Nephron progenitor cell (in vitro differentiated cells): ENCODE measurements at places on chromosomes 3 and 15.

DNA sequence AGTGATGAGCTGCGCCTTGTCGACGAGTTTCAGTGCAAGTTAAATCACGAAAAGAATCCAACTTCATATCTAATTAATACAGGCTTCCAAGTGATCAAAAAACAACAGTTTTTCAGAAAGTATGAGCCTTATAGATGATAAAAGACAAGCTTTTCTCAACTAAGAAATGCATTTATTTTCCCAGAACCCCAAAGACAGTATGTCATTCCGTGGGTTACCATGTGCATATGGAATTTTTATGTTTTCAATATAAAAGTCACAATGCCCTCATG, 442.8 kb downstream of the MAGI1 start:
- H3K36me3 ChIP-seq: no peaks in the 10 kb centered on the region
- H3K27me3 ChIP-seq: peaks cover 5% of the 10 kb centered on the region
- no peak overlapping the region for H3K27ac ChIP-seq
- H3K4me1 ChIP-seq: peaks cover 59% of the 10 kb centered on the region

- H3K4me1 ChIP-seq: no peaks in the 10 kb centered on the region
- H3K36me3 ChIP-seq: no peaks in the 10 kb centered on the region
- DNase-seq: no peak
- peaks cover 2% of the 10 kb centered on the region for H3K27me3 ChIP-seq
- no peak overlapping the region for H3K27ac ChIP-seq
These were observed 808.7 kb downstream of the GRM7 start for GRCh38 chr3:7669641-7670040.

DNA sequence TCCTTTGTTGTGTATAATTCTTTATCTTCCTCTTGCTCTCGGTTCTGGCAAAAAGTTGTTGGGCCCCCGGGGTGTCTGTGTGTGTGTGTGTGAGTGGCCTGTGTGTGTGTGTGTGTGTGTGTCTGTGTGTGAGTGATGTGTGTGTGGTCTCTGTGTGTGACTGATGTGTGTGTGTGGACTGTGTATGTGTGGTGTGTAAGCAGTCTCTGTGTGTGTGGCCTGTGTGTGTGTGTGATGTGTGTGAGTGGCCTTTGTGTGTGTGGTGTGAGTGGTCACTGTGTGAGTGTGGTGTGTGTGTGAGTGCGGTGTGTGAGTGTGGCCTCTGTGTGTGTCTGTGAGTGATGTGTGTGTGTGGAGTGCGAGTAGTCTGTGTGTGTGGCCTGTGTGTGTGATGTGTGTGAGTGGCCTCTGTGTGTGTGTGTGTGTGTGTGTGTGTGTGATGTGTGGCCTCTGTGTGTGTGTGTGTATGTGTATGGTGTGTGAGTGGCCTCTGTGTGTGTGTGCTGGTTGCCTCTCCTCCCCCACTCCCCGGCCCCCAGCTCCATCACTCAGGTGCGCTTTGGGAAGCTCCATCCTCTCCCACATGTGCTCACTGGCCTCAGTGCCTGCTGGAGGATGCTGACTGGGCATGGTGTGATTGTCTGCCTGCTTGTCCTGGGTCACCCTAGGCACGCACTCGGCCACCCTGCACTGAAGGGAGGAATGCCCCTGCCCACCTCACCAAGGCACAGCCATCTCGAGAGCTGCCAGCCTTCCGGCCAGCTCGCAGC, 8.8 kb downstream of the LINGO1 start:
- peak overlapping the region; percentile 41 for H3K4me3 ChIP-seq
- H3K36me3 ChIP-seq: peaks cover 3% of the 10 kb centered on the region
- peak overlapping the region; percentile 29 for H3K27ac ChIP-seq
- no peak for DNase-seq
- H3K27me3 ChIP-seq: peaks cover 10% of the 10 kb centered on the region

GRCh38 chr3:58952128-58952917, 97.5 kb downstream of the CFAP20DC start:
- no peak overlapping the region for H3K4me3 ChIP-seq
- no peak for DNase-seq
- no peak overlapping the region for H3K27ac ChIP-seq
- H3K4me1 ChIP-seq: peaks cover 15% of the 10 kb centered on the region
- peaks cover 5% of the 10 kb centered on the region for H3K36me3 ChIP-seq
- H3K27me3 ChIP-seq: peaks cover 3% of the 10 kb centered on the region

GRCh38 chr15:51226576-51227210, 111.7 kb downstream of the CYP19A1 start:
- H3K27ac ChIP-seq: no peak overlapping the region
- no peaks in the 10 kb centered on the region for H3K36me3 ChIP-seq
- H3K4me1 ChIP-seq: peaks cover 11% of the 10 kb centered on the region
- DNase-seq: no peak
- no peaks in the 10 kb centered on the region for H3K27me3 ChIP-seq

- no peaks in the 10 kb centered on the region for H3K36me3 ChIP-seq
- peaks cover 19% of the 10 kb centered on the region for H3K4me1 ChIP-seq
- no peak overlapping the region for H3K27ac ChIP-seq
- no peak for DNase-seq
- no peak overlapping the region for H3K4me3 ChIP-seq
These were observed 147.3 kb upstream of the ZNF385D start for GRCh38 chr3:21898316-21898715.

GRCh38 chr3:54123776-54124196, 1.4 kb downstream of the CACNA2D3 start:
- H3K27me3 ChIP-seq: peaks cover 75% of the 10 kb centered on the region
- H3K4me3 ChIP-seq: peak overlapping the region; percentile 79
- no peaks in the 10 kb centered on the region for H3K36me3 ChIP-seq
- DNase-seq: no peak
- H3K27ac ChIP-seq: no peak overlapping the region

DNA sequence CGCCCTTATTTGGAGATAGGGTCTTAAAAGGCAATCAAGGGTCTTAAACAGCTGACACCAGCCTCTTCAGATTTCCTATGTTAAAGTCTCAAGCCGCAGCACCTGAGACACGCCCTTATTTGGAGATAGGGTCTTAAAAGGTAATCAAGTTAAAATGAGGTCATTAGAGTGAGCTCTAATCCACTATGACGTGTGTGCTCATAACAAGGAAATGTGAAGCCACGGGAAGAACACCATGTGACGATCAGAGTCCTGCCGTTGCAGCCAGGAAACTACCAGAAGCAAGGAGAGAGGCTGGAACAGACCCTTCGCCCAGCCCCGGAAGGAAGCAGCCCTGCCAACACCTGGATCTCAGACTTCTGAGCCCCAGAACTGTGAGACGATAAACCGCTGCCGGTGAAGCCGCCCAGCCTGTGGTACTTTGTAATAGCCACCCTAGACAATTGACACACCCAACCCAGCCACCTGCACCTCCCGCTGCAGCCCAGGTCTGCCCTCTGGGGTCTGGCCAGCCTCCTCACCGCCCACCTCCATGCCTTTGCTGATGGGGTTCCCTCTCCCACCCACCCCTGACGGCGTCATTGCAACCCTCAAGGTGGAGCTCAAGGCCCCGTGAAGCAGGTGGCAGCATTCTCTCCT, 137.9 kb downstream of the MEGF11 start:
- no peak for DNase-seq
- no peak overlapping the region for H3K4me3 ChIP-seq
- H3K4me1 ChIP-seq: peaks cover 12% of the 10 kb centered on the region

DNA sequence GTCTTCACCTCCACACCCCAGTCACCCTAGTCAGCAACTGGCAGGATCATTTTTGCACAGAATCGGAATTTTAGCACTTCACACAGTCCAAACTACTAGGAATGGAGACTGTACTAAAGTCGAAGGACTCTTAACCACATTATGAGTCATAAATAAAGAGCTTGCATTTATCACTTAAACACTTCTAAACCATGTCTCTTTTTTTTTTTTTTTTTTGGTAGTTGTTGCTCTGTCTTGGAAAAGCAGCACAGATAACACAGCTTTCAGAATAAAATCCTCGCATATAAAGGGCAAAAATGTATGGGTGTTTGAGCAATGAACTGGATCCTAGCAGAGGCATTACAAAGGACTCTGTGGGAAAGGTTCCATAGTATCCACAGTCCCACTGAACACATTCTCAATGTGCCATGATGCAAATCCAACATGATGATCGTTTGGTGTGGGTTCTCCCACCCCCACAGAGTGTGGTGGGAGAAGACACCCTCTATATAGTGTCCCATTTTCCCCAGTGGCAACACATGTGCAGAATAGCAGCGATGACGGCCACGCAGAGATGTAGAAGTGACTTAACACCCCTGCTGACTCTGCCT, 47.1 kb downstream of the FOXP1 start:
- peaks cover 60% of the 10 kb centered on the region for H3K4me1 ChIP-seq
- no peak for DNase-seq
- peaks cover 36% of the 10 kb centered on the region for H3K36me3 ChIP-seq
- no peak overlapping the region for H3K27ac ChIP-seq

GRCh38 chr3:195140816-195141793, 129.9 kb downstream of the XXYLT1 start:
- no peak overlapping the region for H3K27ac ChIP-seq
- H3K36me3 ChIP-seq: peaks cover 37% of the 10 kb centered on the region

- peaks cover 49% of the 10 kb centered on the region for H3K4me1 ChIP-seq
- no peaks in the 10 kb centered on the region for H3K36me3 ChIP-seq
- no peak for DNase-seq
- peaks cover 5% of the 10 kb centered on the region for H3K27me3 ChIP-seq
- no peak overlapping the region for H3K27ac ChIP-seq
These were observed 21.9 kb downstream of the ABTB1 start for GRCh38 chr3:127694467-127695215.

- H3K4me3 ChIP-seq: no peak overlapping the region
- no peaks in the 10 kb centered on the region for H3K27me3 ChIP-seq
- H3K4me1 ChIP-seq: peaks cover 20% of the 10 kb centered on the region
- H3K36me3 ChIP-seq: no peaks in the 10 kb centered on the region
- DNase-seq: no peak
- H3K27ac ChIP-seq: peak overlapping the region; percentile 87
These were observed 95.6 kb downstream of the ECT2 start for GRCh38 chr3:172846103-172846561.

DNA sequence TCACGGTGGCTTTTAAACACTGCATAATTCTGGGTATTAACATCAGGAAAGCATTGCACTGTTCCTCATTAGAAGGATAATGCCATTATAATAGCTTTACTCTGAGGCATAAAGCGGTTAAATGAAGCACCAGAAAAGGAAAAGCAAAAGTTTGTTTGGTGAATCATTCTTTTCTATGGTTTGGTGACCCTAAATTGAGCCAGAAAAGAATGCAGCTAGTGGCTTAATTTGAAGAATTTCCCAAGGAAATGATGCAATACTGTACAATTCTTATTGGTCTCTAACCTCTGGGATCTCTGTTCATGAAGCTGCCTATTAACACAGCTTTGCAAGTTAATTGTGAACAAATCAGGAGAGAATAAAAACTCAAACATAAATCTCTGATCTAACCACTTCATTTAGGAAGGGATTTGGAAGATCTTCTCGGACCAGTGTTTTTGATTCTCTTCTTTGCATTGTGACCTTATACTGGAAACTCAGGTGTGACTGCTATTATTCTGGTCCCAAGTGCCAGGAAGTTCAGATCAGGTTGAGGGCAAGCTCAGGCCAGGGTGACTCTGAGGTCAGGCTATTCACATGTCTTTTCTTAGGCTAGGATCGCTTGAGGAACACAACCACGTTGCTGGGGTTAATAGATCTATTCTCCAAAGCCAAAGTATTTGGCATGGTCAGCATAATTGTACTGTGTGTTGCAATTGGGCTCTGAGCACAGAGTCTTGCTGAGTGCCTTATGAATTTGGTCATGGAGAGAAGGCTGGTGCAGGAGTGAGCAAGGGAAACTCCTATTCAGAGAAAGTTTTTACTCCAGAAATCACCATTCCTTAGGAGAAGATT, 11.3 kb upstream of the DLG1 start:
- H3K27ac ChIP-seq: no peak overlapping the region
- no peak for DNase-seq
- H3K36me3 ChIP-seq: no peaks in the 10 kb centered on the region
- peaks cover 20% of the 10 kb centered on the region for H3K4me1 ChIP-seq

GRCh38 chr3:155103686-155104085, 23.6 kb downstream of the MME start:
- DNase-seq: no peak
- peak overlapping the region; percentile 8 for H3K27ac ChIP-seq
- no peak overlapping the region for H3K4me3 ChIP-seq
- peaks cover 40% of the 10 kb centered on the region for H3K4me1 ChIP-seq
- peaks cover 38% of the 10 kb centered on the region for H3K36me3 ChIP-seq
- H3K27me3 ChIP-seq: no peaks in the 10 kb centered on the region

DNA sequence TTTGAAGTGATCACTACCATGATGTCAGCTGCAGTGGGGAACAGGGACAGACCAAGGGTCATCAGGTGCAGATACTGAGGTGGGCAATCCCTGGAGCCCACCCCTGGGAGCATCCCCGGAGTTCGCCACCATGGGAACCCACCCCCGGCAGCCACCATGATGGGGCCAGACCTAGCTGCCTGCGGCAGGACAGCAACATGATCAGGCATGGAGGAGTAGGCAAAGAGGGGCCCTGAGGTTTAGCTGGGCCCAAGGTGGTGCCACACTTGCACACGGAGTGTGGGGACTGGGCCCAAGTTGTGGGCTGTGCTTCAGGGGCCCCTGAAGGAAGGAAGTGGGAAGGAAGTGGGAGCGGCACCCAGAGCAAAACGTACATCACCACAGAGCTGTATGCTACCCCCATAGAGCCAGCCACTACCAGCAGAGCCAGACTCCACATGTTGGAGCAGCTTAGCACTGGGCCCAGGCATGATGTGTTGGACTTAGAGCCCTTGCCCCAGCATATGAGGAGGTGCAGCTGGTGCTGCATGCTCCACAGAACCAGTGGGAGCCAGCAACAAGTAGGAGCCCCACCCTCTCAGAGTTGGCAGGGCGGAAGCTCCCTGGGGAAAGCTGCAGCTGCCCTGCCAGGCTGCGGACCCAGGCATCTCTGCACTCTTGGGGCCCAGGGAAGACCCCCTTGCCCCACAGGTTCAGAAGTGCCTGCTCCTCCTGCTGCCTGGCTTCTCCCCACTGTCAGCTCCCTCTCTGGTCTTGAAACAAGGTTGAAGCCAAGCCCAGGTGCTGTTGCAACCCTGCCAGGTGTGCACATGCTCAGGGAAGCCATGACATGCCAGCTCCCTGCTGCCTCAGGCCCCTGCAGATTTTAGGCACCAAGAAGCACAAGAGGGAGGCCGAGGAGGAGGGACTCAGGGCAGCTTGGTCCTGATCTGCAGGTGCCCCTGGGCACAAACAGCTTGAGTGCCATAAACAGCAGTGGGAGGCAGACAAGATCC, 515.3 kb downstream of the ZBBX start:
- H3K4me1 ChIP-seq: no peaks in the 10 kb centered on the region
- no peaks in the 10 kb centered on the region for H3K36me3 ChIP-seq
- H3K4me3 ChIP-seq: no peak overlapping the region
- no peaks in the 10 kb centered on the region for H3K27me3 ChIP-seq

- DNase-seq: no peak
- peaks cover 3% of the 10 kb centered on the region for H3K27me3 ChIP-seq
These were observed 1.2 kb downstream of the TRPM7 start for GRCh38 chr15:50685191-50685975.

GRCh38 chr3:5255404-5256344, 68.2 kb downstream of the EDEM1 start:
- DNase-seq: no peak
- H3K27me3 ChIP-seq: no peaks in the 10 kb centered on the region
- no peak overlapping the region for H3K27ac ChIP-seq
- H3K4me1 ChIP-seq: no peaks in the 10 kb centered on the region
- H3K4me3 ChIP-seq: no peak overlapping the region
